ENCODE measurements at places on chromosomes 4 and X. TPM values are rescaled to one million over a fixed set of nuclear protein-coding genes. Genes with fewer than 3 reads are reported as not detected.

Gene NOX1
- not detected for total RNA-seq

DNA sequence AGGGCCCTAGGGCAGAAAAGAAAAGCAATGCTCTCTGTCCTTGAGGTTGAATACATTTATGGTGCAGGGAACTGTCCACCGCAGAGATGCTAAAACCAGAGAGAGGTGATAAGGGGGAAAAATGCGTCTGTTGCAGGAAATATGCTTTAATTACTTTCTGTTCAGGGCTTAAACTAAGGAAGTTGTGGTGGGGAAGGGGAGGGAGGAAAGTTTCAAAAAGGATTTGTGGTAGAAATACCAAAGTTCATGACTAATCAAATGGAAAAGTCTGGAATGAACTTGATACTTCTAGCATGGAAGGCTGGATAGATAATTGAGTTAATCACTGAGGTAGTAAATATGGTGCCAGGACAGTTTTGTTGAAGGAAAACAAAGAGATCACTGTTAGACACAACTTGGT lies 99.0 kb downstream of the ASB9 start:
- DNase-seq: no peak

DNA sequence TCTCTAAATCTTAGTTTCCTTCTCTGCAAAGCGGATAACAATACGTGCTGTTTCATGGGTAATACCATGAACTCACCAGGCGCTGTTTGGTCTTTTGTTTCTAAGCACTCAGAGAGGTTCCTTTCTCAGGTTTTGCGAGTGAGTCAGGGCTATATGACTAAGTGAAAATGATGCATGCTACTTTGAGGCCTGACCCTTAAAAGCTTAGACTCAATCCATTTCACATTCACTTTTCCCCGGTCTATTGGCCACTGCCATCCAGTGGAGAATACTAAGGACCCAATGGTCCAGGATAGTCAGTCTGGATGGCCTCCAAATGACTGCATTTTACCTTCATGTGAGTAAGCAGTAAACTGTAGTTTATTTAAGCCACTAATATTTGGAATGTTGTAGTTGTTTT lies 400.8 kb upstream of the SLIT2 start:
- DNase-seq: no peak

DNA sequence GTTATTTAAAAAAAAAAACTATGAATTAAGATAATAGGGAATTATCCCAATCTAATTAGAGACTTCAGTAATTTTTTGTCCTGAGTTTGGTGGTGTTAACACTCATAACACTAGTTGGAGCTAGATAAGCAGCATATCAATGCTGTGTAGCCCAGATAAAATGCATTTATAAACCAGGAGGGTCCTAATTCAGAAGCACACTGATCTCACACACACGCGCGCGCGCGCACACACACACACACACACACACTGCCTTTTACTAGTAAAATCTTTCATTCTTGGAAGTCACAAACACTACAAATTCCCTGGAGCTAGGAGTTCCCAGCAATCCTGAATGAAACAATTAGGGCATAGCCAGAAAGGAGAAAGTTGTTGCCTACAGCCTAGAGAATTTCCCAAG lies 3.2 kb downstream of the UNC5C start:
- DNase-seq: no peak

- no peak for DNase-seq
Measured at GRCh38 chrX:38178396-38178795, 42.3 kb downstream of the SRPX start.

DNA sequence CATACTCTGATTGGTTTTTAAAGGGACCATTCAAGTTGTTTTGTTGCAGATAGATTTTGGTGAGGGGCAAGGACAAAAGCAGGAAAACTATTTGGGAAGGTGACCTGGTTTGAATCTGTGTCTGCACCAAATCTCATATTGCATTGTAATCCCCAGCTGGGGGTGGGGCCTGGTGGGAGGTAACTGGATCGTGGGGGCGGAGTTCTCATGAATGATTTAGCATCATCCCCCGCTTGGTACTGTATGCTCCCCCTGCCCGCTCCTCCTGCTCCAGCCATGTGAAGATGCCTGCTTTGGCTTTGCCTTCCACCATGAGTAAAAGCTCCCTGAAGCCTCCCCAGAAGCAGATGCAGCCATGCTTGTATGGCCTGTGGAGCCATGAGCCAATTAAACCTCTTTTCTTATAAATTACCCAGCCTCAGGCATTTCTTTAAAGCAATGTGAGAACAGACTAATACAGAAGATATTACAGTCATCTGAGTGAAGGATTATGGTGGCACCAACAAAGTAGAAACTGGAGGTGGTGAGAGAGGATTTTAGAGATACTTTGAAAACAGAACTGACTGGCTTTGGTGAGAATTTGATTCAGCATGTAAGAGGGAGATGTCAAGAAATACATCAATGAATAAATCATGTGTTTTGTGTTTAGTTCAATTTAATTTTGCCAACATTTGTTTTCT lies 14.4 kb downstream of the IL21 start:
- DNase-seq: no peak

DNA sequence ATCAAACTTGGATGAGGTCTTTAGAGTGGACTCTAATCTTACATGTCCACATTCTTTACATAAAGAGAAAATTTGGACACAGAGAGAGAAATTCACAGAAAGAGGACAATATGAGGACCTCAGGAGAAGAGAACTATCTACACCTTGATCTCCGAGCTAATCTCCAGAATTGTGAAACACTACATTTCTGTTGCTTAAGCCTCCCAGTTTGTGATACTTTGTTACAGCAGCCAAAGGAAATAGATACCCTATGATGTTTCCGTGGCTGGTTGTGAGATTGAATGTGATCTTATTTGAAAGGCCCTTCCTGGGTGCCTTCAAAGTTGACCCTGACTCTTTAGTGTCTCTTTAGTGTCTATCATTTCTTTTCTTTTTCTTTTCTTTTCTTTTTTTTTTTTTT lies 326.1 kb upstream of the CLNK start:
- DNase-seq: no peak

- DNase-seq: peak; percentile 64
Measured at GRCh38 chr4:6855692-6856297, 53.8 kb upstream of the TBC1D14 start.
